Esophagus muscularis mucosa (tissue), 4 donors: ENCODE measurements at places on chromosomes 4 and X.
A peak's percentile ranks its signal among the peaks of the same experiment; 100 is the strongest.

DNA sequence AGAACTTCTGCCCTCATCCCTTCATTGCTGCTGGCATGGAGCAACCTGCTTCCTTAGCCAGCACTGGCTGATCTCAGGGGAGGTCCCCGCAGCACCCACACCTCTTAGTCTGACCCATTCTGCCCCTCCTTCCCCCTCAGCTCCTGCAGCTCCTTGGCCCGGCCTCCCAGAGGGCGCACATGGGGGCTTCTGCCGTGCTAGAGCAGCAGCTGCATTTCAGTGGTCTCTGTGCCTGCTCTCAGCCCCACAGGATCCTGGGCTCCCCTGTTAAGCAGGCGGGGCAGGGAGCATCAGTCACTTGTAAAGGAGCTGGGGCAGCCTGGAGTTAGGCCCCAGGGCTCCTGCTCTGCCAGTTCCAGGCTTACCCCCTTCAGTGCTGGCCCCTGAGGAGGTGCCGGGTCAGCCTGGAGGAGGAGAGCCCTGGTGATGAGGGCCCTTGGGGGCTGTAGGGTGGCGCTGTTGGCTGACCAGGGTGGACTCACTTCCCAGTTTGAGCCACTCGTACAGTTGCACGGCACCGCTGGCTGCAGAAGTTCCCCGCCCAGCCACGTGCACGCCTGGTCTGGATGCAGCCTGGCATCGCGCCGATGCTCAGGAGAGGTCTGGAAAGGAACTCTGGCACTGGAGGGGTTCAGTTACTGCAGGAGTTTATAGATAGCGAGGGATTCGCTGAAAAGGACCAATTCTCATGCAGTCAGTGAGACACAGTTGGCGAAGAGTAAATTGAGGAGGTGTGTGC is 85.1 kb upstream of the PSAPL1 start:
- no peak for DNase-seq

DNA sequence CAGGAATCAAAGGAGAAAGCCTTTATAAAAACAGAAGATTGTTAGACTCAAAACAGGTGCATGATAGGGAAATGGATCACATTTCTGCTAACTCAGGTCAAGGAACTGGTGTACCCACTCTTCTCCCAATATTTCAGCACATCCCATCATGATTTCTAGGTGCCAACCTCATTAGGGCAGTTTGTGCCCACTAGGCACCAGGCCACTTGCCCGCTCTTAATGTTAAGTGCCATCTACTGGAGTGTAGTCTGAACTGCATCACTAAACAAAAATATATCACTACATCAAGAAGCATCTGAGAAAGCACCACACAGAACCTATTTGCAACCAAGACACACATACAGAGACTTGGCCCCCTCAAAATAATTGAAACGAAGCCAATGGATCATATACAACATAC is 140.4 kb upstream of the GRID2 start:
- DNase-seq, result no peak

GRCh38 chr4:173685831-173686210 is 155.8 kb upstream of the HAND2 start:
- DNase-seq, result no peak

- DNase-seq, result no peak
These were observed 72.9 kb downstream of the CLNK start for GRCh38 chr4:10611673-10612072.

DNA sequence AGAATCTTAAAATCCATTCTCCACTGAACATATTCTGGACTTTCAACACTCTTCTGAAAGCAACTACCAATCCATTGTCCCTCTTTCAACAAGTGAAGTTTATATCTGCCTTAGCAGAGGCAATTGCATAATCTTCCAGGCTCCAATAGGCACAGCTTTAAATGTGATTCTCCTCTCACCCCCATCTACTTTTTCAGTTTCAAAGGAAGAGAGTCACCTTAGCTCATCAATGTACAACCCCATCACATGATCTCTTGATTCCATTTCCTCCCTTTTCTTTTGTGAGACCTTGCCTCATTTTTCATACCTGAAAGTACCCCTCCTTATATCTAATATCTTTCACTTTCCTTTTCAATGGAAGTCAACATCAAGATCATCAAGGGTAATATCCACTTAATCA is 921.7 kb upstream of the EPHA5 start:
- DNase-seq, result no peak

- no peak for DNase-seq
These were observed 521.2 kb downstream of the ANKRD50 start for GRCh38 chr4:124191329-124191728.

DNA sequence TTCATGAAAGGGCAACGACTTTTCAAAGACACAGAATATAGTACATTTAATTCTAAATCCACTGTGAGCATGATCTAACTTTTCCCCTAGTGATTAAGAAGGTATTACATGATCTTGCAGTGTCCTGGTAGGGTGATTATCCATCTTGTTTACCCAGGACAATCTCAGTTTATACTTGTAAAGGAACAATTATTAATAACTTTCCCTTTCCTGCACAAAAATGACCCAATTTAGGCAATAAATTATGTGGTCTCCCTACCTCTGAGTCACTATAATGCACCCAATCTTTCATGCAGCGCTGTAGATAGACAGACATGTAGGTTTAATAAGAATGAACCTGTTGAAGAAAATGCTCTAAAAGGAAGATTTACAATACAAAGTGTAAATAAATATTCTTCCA is 22.7 kb downstream of the UNC5C start:
- DNase-seq, result no peak

DNA sequence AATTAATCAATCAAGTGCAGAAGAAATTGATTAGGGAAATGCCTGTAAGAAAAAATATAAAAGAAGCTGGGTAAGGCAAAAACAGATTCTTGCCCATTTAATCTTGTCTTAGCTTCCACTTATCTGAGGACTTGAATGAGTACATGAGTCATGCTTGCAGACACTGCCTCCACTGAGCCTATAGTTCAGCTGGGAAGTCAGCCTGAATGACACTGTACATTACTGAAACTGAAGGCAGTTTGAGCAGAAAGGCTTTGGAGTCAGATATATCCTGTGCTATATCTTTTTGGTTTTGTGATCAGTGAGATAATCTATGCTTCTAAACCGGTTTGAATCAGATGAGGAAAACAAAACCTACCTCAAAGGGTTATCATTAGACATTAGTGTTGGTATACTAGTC is 61.3 kb downstream of the NUDT11 start:
- DNase-seq, result no peak

- DNase-seq, result no peak
These were observed 20.4 kb upstream of the FRMPD3 start for GRCh38 chrX:107429090-107429489.

GRCh38 chr4:15182600-15183220 is 180.4 kb downstream of the CPEB2 start:
- peak; percentile 74 for DNase-seq

DNA sequence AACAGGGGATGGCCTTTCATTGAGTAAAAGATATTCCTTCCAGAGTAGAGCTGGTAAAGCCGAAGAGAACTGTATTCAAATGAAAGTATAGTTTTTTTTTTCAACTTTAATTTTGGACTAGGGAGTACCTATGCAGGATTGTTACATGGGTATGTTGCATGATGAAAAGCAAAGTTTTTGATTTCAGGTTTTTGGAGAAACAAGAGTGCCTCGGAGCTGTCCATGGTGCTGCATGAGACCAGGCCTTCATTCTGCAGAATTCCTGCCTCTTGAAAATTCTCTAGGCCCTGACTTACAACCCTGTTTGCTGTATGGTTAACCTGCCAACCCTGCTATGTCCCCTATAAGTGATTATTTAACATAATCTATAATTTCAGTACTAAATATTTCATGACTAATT is 1065.7 kb upstream of the FTHL17 start:
- DNase-seq, result no peak

GRCh38 chr4:3780347-3781171 is 14.4 kb downstream of the ADRA2C start:
- no peak for DNase-seq

GRCh38 chrX:25020905-25021449 is 5.2 kb upstream of the ARX start:
- DNase-seq, result no peak

DNA sequence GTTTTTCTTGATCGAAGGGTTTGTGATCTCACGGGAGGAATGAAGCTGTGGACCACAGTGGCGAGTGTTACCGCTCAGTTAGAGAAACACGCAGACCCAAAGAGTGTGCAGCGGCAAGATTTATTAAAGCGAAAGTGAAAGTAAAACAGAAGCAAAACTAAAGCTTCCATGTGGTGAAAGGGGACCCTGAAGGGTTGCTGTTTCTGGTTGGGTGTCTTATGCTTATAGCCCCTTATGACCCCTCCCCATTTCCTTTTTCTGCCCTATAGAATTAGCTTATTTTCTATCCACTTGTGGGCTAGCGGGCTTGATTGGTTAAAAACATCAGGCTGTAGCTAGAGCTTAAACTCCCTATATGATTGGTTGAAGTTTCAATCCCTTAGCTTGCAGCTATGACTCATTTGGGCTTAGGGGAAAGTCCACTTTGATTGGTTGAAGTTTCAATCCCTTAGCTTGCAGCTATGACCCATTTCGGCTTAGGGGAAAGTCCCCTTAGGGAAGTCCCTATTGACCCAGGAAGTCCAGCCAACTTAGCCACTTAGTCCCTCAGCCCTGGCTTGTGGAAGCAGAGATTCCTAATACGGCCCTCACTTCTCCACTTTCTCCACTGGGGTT is 171.2 kb upstream of the NWD2 start:
- no peak for DNase-seq

- DNase-seq, result no peak
These were observed 74.4 kb downstream of the LUZP4 start for GRCh38 chrX:115363897-115364296.

DNA sequence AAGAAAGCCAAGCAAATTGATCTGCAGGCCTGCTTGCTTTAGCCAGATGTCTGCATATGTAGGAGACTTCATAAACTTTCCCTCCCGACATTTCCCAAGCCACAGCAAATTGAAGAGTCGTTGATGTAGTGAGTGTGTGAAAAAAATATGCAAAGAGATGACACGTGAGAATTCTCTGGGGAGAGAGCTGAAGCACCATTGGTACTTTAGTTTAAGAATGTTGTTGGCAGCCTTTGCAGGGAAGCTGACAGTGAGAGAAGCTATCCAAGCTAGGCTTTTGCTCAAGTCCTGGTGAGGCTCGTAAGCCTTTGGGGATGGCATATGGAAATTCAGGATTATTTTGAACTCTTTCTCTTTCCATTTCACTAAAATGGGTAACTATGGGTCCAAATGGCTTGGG is 87.5 kb downstream of the GLRA2 start:
- no peak for DNase-seq

- DNase-seq, result no peak
These were observed 86.8 kb downstream of the PDGFRA start for GRCh38 chr4:54315561-54316538.

DNA sequence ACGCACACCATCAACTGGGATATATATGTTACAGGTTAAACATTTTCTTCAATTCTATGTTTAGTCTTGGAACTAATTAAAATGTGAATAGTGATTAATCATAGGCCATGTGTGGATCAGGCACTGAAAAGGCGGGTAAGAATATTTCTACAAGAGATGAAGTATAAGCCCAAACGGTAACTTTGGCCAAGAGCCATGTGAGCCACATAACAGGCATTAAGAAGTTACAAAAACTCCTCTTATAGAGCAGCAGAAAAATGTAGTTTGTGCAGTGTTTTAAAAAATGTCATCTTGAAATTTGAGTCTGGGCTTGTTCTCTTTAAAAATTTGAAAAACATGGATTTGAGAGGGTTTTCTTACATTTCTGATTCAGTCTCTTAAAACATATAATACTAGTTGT is 521.8 kb upstream of the DIPK2B start:
- no peak for DNase-seq

DNA sequence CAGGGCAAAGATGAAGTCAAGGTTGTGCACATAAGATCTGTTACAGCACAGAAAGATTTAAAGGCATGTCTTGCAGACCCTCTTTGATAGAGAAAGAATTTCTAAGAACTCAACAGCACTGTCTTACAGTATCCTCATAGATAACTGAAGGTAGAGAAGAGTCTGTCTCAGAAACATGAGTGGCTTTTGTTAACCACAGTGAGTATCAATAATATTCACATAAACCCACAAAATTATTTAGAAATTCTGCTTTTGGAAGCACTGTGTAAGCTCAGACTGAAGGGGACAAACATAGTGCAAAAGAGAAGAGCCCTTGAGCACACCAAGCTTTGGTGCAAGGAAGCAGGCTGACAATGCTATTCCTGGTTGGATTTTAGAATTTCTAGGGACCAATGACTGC is 166.0 kb upstream of the SH3RF1 start:
- no peak for DNase-seq

- peak; percentile 53 for DNase-seq
These were observed 116.1 kb downstream of the SHROOM3 start for GRCh38 chr4:76550966-76551780.

DNA sequence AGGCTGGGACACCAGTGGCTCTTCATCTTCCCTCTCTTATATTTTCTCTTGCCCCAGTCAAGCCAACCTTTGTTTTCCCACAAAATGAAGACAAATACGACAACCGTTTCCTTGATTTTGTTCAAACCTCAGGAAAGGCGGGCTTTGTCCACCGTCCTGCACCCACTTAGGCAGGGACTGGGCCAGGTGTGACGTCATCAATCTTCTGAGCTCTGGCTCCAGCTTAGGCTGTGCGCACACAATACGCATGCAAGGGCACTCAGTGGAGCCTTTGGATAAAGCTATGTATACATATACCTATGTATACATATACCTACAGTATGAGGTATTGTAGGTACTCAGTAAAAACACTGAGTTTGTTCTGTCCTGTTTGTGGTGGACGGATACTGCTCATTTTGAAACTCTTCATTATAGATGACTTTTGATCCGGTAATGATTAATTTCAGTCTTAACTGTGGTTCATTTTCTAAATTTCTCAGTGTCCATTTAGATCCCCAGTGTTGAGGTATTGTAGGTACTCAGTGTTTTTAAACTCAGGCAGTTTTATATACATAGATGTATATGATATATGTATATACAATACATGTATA is 194.9 kb downstream of the MGST2 start:
- DNase-seq, result no peak

DNA sequence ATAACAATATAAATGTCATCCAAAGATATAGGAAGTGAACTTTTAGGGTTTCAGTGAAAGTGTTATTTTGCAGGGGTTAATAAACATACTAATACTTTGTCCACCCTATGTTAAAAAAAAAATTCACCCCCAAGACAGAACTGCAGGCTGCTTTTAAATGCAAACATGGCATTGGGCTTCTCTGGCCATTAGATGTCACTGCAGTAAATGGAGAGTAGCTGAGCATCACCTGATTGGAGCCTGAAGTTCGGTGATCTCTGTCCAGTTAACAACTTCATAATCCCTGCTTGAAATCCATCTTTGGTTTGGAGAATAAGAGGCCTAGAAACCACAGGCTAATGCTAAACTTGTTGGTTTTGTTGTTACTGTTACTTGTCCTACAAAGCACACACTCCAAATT is 18.7 kb downstream of the SLC25A43 start:
- DNase-seq, result no peak

DNA sequence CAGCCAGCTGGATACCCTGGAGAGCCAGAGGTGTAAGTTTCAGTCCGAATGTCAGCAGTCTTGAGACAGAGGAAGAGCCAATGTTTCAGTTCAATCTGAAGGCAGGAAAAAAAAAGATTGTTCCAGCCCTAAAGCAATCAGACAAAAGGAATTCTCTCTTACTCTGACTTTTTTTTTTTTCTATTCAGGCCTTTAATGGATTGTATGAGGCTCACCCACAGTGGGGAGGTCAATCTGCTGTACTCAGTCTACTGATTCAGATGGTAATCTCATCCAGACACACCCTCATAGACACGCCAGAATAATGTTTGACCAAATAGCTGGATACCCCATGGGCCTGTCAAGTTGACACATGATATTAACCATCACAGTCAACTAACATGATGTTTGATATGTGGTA is 51.9 kb downstream of the TEX13A start:
- no peak for DNase-seq
